ENCODE measurements at places on chromosomes 5 and 9. TPM values are rescaled to one million over a fixed set of nuclear protein-coding genes. Genes with fewer than 3 reads are reported as not detected.

Gene FBXL7
- not detected for total RNA-seq

Gene IFNA2
- not detected for total RNA-seq

Gene BTNL9
- total RNA-seq: not detected

Gene NR2F1-AS1
- not detected for total RNA-seq

Gene FBXW5
- total RNA-seq: 104 TPM

Gene DDX4
- total RNA-seq: 0.98 TPM

Gene LPAR1
- total RNA-seq: not detected

Gene PDCD1LG2
- total RNA-seq: 2.5 TPM

Gene UBE2QL1
- not detected for total RNA-seq

Gene ZFP37
- 0.32 TPM for total RNA-seq

Gene SLC34A3
- not detected for total RNA-seq
